ENCODE measurements at places on chromosomes 7 and 10. TPM values are rescaled to one million over a fixed set of nuclear protein-coding genes. Genes with fewer than 3 reads are reported as not detected.

GRCh38 chr7:98618786-98619185 is 1.7 kb downstream of the NPTX2 start:
- no peak overlapping the region for H3K4me3 ChIP-seq
- peaks cover 53% of the 10 kb centered on the region for H3K27me3 ChIP-seq

DNA sequence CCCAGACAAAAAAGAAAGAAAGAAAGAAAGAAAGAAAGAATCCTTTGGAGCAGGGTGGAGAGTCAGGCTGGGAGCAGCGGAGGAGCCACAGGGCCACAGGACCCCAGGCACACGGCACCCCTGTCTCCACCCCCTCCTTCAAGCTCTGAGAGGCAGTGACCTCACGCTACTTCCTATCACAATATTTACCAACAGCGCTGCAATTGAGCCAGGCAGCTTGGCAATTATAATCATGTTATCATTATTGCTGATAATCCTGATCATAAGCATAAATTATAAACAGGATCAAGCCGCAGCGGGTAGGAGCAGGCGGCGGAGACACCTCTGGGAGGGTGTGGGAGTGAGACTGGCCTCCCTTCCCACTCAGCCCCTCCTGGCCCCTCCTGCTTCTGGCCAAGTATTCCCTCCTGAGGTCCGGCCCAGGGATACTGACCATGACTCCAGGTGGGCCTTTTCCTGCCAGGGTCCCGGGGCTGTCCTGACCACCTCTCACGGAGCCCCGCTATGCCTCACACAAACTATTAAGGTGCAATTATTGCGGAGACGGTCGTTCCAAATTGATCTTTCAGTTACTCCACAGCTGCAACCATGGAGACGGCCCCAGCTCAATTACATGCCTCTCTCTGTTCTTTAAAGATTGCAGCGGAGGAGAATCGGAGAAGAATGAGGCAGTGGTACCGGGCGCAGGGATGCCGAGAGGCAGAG is 10.0 kb upstream of the GTF2IRD1 start:
- H3K27me3 ChIP-seq, result no peaks in the 10 kb centered on the region
- DNase-seq, result no peak
- no peak overlapping the region for H3K27ac ChIP-seq
- no peaks in the 10 kb centered on the region for H3K4me1 ChIP-seq
- H3K4me3 ChIP-seq, result no peak overlapping the region

GRCh38 chr7:33798686-33799325 is 106.5 kb upstream of the BMPER start:
- no peaks in the 10 kb centered on the region for H3K4me1 ChIP-seq
- H3K36me3 ChIP-seq, result no peaks in the 10 kb centered on the region
- no peak overlapping the region for H3K27ac ChIP-seq
- H3K4me3 ChIP-seq, result no peak overlapping the region

DNA sequence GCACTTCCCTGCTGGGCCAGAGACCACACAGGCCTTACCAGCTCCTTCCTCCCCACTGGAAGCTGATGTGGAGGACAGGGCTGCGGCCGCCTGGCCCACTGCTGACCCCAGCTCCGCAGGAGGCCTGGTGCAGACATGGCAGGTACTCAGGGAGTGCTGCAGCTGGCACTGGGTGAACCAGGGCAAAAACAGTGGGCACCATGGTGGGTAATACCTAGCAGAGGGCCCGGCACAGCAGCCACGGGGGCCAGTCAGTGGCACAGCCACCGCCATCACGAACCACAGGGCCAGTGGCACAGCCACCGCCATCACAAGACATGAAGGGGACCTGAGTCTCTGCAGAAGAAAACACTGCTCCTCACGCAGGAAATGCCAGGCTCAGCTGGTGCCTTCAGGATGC is 152.6 kb upstream of the PPP2R2D start:
- no peak overlapping the region for H3K4me3 ChIP-seq
- no peaks in the 10 kb centered on the region for H3K4me1 ChIP-seq
- H3K36me3 ChIP-seq, result no peaks in the 10 kb centered on the region
- no peak for DNase-seq

DNA sequence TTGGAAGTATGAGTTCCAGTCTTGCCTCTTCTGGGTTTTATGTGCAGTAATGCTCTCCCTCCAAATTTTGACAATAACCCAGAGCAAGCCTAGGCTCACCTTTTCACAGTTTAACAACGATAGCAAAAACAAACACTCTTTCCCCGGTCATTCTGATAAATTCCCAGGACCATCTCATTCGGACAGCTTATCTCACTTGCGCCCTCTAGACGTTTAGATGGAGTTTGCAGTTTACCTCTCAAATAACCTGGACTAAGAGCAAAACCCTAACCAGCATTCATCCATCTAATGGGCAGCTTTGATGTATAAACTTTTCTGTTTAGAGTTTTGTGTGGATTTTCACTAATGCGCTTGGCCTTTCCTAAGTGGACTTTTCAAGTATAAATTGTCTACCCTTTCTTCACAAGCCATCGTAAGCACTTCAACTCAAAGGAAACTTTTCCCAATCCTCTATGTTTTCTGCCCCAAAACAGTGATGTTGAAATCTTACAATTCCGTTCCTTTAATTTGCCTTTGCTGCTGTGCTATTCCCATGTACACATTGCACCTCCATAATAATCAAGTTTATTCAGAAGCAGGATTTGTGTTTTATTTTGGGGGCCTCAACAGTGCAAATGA is 114.9 kb downstream of the HDAC9 start:
- DNase-seq, result peak; percentile 7
- no peaks in the 10 kb centered on the region for H3K36me3 ChIP-seq
- 0 out of 2 replicates have a peak, but pooled peaks cover 4% of the 10 kb centered on the region for H3K4me1 ChIP-seq
- H3K4me3 ChIP-seq, result no peak overlapping the region
- H3K27me3 ChIP-seq, result no peaks in the 10 kb centered on the region
- H3K27ac ChIP-seq, result no peak overlapping the region

GRCh38 chr10:110609605-110610004 is 34.5 kb upstream of the RBM20 start:
- DNase-seq, result no peak
- no peak overlapping the region for H3K4me3 ChIP-seq
- H3K27ac ChIP-seq, result no peak overlapping the region

- peak overlapping the region; percentile 91 for H3K4me3 ChIP-seq
- no peaks in the 10 kb centered on the region for H3K36me3 ChIP-seq
- DNase-seq, result peak; percentile 62
- H3K27me3 ChIP-seq, result no peaks in the 10 kb centered on the region
- peak overlapping the region; percentile 89 for H3K27ac ChIP-seq
- H3K4me1 ChIP-seq, result peaks cover 24% of the 10 kb centered on the region
Observed at GRCh38 chr7:5421714-5422395, 1.8 kb downstream of the TNRC18 start.

- no peak overlapping the region for H3K4me3 ChIP-seq
- H3K27me3 ChIP-seq, result no peaks in the 10 kb centered on the region
- peaks cover 27% of the 10 kb centered on the region for H3K36me3 ChIP-seq
- no peak for DNase-seq
- no peak overlapping the region for H3K27ac ChIP-seq
- H3K4me1 ChIP-seq, result peaks cover 51% of the 10 kb centered on the region
Observed at GRCh38 chr10:72092987-72093386, 4.6 kb upstream of the SPOCK2 start.

GRCh38 chr10:1402016-1402770 is 335.1 kb downstream of the ADARB2 start:
- H3K4me3 ChIP-seq, result no peak overlapping the region
- peaks cover 82% of the 10 kb centered on the region for H3K27me3 ChIP-seq
- no peaks in the 10 kb centered on the region for H3K4me1 ChIP-seq
- no peak for DNase-seq
- H3K27ac ChIP-seq, result no peak overlapping the region
- H3K36me3 ChIP-seq, result no peaks in the 10 kb centered on the region

- no peak overlapping the region for H3K4me3 ChIP-seq
- H3K36me3 ChIP-seq, result no peaks in the 10 kb centered on the region
- H3K4me1 ChIP-seq, result no peaks in the 10 kb centered on the region
- no peak for DNase-seq
Observed at GRCh38 chr7:28086198-28086597, 94.4 kb downstream of the JAZF1 start.

GRCh38 chr7:37377231-37377630 is 71.4 kb downstream of the ELMO1 start:
- no peak overlapping the region for H3K27ac ChIP-seq
- H3K4me3 ChIP-seq, result no peak overlapping the region
- H3K4me1 ChIP-seq, result no peaks in the 10 kb centered on the region
- peaks cover 6% of the 10 kb centered on the region for H3K27me3 ChIP-seq

DNA sequence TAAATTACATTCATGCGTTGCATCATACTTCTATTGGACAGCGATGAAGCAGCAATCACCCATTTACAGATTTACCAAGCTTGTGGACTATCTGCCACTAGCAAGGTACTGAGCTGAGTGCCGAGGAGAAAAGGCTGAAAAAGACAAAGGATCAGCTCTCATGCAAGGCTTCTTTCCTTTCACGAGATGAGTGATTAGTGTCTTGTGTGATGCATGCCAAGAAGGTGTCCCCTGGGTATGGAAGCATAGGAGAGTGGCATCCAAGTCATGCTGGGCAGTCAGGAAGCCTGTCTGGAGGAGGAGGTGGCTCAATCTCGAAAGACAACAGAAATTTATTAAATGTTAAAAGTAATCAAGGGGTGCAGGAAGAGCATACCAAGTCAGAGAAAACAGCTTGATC is 40.9 kb downstream of the ACSM6 start:
- H3K27me3 ChIP-seq, result no peaks in the 10 kb centered on the region
- H3K4me3 ChIP-seq, result no peak overlapping the region
- DNase-seq, result no peak
- H3K36me3 ChIP-seq, result peaks cover 18% of the 10 kb centered on the region

PRPS1L1 gene
- total RNA-seq, result not detected

CYP3A4 gene
- not detected for total RNA-seq

TUBAL3 gene
- total RNA-seq, result 0.52 TPM

NEUROD6 gene
- total RNA-seq, result not detected

ST8SIA6 gene
- total RNA-seq, result 0.60 TPM

AKR1D1 gene
- total RNA-seq, result not detected

MNX1 gene
- total RNA-seq, result 0.33 TPM
